A172 (cell line): ENCODE measurements at places on chromosomes 2 and 18. TPM values are rescaled to one million over a fixed set of nuclear protein-coding genes. Genes with fewer than 3 reads are reported as not detected.

The KCNS3 gene
- 4.4 and 7.3 TPM in 2 replicates for total RNA-seq

The KIAA2012 gene
- total RNA-seq: not detected in 2 replicates

The EPB41L3 gene
- total RNA-seq: not detected in 2 replicates

The GPATCH11 gene
- total RNA-seq: 13.3 and 15.4 TPM in 2 replicates

The SEPTIN10 gene
- 102 and 149 TPM in 2 replicates for total RNA-seq

The CRACDL gene
- 0.79 and 3.1 TPM in 2 replicates for total RNA-seq

The LRRC30 gene
- total RNA-seq: not detected in 2 replicates

The MEP1B gene
- total RNA-seq: not detected in 2 replicates

The KHK gene
- total RNA-seq: 8.7 and 10.3 TPM in 2 replicates

DNA sequence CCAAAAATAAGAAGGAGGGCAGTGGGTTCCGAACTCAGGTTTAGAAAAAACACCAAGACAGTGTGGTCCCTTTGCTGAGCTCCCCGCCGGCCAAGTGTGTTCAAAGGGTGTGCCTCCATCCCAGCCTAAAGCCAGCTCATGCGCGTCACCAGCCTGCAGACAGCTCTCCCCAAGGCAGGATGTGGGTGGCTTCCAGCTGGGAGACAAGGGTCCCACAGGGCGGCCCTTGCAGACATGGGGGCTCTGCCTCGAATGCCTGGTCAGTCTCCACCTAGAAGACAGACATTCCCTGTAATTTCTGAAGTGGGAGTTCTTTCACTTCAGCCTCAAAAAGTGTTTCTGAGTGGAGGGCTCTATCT lies 135.8 kb upstream of the GPC1 start:
- peak; percentile 29 for DNase-seq

DNA sequence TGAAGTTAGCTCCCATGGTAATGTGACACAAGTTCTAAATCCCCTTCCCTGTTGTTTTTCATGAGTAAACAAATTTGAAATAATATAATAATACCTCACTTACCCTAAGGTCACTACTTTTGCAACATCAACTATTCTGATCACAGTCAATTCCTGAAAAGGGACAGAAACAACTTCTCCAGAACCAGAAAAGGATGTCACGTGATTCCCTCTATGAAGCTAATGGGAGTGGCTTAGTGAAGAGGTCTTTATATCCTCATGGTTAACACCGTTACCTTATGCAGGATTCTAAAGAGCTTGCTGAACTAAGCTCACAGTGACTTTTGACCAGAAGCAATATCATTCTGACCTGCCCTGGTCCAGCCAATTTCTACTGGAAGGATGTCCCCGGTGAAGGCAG lies 51.6 kb downstream of the DOCK10 start:
- DNase-seq: no peak

DNA sequence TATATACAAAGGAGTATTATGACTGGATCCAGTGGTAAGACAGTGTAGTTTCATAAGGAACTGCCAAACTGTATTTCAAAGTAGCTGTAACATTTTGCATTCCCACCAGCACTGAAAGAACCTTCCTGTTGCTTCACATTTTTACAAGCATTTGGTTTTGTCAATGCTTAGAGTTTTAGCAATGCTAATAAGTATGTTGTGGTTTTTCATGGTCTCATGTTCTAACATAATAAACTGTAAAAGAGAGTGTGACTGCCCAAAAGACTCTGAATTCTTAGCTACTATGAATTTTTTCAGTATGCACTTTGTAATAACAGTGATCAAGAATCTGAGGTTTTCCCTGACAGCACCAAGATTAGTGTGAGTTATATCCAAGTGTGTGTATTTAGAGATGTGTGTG lies 604.2 kb downstream of the XIRP2 start:
- DNase-seq: no peak

DNA sequence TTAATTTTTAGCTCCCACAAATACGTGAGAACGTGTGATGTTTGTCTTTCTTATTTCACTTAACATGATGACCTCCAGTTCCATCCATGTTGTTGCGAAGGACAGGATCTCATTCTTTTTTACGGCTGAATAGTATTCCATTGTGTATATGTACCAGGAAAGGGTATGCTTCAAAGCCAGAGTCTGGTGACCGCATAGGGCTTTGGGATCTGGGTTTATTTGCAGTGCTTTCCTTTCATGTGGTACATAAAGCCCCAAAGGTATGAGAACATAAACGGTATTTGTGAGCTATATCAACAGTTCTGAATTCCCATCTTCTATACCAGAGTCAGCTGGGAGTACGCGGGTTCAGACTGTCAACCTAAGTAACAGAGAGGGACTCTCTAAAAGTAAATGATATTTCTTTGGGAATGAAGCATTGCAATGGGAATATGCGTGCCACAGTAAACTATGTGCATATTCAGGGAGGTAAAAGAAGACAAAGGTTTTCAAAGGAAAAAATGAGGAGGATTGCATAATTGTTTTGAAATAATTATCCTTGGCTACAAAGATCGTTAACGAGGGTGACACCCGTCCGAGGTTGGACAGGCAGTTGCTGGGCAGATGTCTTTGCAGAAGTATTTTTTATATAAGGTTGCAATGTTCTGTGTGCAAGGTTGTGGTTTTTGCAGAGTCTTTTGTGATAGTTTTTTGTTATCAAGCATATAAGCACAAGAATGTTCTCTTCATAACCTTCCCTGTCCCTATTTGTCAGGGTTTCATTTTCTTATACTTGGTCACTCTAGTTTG lies 24.4 kb downstream of the CRYGD start:
- no peak for DNase-seq

DNA sequence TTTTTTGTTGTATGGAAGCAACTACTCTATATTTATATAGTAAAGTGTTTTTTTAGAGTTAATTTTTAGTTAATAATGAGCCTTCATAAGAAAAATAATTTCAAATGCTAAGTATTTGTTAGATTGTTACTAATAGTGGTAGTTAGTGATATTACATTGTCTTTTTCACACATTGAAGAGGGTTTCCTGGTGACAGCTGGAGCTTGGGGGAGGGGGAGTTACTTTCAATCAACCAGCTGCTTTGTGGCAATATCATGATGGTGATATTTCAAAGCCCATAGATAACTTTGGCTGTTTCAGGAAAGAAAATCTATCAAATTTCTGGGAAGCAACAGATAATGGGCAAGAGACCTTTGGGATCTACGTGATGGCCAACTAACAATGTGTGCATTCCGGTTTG lies 4.1 kb downstream of the RHBDD1 start:
- no peak for DNase-seq

DNA sequence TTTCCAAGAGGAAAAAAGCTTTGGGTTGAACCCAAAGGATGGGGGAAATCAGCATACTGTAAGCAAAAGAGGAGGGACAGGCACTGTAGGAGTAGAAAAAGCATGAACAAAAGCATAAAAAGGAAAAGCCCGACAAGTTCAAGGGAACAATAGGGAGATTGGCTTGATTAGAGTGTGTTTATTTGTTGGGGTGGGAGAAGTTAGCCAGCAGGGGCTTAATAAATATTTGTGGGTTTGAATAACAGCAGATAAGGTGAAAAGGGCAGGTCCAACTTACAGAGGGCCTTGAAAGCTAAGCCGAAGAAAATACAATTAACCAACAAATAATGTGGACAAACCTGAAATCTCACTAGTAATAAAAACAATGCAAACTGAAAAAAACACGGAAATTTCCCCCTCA lies 126.7 kb downstream of the THADA start:
- DNase-seq: no peak

DNA sequence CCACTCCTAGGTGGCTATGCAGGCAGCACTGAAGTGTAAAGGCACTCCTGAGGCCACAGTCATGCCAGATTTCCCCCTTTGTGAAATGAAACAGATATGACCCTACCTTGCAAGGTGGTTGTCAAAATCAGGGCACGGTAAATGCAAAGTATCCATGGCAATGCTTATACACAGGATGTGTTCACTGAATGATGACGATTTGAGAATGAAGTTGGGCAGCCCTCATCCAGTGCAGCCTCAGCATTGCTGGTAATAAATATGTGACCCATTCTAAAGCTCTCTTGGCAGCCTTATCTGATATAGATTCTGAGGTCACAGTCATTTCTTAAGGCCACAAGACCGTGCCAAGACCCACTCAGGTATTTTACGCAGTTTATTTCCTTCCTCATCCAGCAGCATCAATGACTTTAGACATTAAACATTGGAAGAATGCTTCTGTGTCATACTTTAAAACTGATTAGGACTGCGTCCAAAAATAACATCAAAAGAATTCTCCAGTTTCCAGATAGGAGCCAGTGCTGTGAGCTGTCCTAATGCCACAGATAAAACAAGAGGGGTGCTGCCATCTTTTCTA lies 125.5 kb upstream of the SERTAD2 start:
- DNase-seq: peak; percentile 98

- DNase-seq: no peak
Measured at GRCh38 chr2:143704451-143705106, 575.4 kb downstream of the ARHGAP15 start.

- no peak for DNase-seq
Measured at GRCh38 chr2:238853721-238854120, 5.8 kb downstream of the TWIST2 start.

- no peak for DNase-seq
Measured at GRCh38 chr18:7626175-7626921, 59.2 kb downstream of the PTPRM start.

GRCh38 chr18:69947361-69948133 lies at the start of gene CD226:
CD226 (minus strand) TSS chr18:69947873; CDS start chr18:69947406, 467 bp downstream.
- DNase-seq: no peak

DNA sequence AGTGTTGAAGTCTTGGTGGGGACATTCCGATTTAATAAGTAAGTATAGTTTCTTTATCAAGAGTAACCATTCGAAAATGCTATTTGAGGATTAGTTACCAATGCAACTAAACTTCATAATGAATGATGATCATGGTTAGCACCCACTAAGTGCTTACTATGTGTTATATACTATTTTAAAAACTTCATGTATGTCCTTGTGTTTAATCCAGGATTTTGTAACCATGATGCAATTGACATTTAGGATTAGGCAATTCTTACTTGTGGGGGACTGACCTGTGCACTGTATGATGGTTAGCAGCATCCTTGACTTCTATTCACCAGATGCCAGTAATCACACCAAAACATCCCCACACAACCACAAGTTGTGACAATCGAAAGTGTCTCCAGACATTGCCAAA lies 859.9 kb upstream of the FSHR start:
- DNase-seq: no peak

DNA sequence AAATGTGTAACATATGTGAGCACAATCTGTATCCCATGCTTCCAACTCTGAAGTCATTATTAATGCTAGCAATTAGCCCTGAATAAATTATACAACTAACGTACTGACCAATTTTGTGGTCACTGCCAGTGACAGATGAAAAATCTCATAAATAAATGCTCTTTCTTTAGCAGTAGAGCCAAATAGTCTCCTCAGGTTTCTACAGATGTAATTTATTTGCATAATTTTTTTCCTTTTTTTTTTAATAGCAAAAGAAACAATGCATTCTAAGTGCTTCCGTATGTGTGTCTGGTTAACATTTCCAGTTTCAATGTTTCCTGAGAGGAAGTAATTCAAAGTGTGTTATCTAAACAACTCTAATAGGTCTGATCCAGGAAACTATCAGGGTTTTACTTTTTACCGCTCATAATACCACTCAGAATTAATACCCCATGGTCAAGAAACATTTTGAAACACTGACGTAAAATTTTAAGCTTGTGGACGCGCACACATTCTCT lies 108.4 kb downstream of the MEP1B start:
- no peak for DNase-seq

DNA sequence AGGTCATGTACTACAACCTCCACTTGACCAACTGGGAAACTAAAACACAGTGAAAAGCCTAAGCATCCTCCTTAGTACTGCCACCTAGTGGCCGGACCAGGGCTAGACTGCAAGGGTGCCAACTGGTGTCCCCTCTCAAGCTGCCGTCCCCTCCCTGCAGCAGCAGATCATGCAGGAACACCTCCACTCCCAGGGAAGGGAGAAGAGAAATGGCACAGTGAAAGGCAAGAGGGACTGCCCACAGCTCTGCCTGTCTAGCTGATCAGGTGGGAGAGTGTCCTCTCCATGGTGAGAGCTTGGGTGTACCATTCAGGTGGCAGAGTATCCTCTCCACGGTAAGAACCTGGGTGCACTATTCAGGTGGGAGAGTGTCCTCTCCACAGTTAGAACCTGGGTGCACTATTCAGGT lies 78.1 kb downstream of the AAK1 start:
- peak; percentile 35 for DNase-seq

DNA sequence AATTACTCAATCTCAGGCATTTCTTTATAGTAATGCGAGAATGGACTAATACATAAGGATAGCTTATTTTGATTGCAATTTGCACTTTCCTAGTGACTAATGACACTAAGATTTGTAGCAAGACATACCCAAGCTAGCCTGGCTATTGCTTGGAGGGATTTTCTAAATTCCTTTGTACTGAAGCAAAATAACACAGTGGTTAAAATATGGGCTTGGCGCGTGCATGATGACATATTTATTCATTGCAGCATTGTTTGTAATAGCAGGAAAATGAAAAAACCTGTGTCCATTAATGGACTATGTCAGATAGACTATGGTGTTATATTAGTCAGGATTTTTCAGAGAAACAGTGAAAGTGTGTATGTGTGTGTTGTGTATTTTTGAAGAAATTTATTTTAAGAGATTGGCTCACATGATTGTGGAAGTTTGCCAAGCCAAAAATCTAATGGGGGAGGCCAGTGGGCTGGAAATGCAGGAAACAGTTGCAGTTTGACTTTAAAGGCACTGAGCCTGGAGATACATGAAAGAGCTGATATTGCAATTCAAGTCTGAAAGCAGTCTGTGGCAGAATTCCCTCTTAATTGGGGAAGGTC lies 16.7 kb upstream of the LAPTM4A start:
- peak; percentile 96 for DNase-seq

GRCh38 chr18:62105376-62105775 lies 81.5 kb downstream of the PIGN start:
- DNase-seq: no peak

DNA sequence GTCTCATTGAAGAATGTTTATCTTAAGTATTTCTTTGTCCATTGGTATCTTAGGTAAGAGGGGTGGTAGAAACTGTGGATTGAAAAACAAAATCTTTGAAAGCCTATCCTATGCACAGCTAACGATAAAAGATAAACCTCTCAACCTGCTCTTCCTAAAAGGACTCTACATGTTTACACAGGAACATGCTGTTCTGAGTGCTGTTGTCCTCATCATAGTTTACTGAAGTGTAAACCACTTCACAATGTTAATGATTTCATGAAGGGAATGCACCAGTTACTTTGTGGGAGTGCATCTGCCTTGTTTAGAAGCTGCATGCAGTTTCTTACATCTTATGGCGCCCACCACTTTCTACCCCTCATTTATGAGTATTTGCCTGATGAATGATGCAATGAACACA lies 1.2 kb downstream of the ACMSD start:
- DNase-seq: no peak

GRCh38 chr2:197209742-197210408 lies 100.7 kb downstream of the ANKRD44 start:
- peak; percentile 68 for DNase-seq

DNA sequence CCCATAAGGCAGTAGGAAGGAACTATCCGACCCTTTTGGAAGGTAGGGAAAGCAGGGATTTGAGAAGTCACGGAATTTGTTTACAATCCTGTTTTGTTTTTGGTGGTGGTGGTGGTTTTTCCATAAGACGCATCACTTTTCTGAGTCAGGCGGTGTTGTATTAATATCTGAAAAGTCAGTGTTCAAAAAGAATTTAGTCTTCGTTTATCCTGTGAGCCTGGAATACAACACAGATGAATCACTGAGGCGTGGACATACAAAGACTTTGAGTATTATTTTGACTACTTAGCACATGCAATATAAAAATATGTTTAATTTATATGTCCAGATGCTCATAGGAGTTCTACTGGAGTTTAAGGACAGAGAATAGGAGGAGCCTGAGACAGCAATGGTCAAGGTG lies 785 bp downstream of the ZNF892 start:
- DNase-seq: no peak
